ENCODE measurements at places on chromosomes 12 and 14.

- DNase-seq, result no peak
Observed at GRCh38 chr12:27387473-27387872, 54.8 kb downstream of the BMAL2 start.

DNA sequence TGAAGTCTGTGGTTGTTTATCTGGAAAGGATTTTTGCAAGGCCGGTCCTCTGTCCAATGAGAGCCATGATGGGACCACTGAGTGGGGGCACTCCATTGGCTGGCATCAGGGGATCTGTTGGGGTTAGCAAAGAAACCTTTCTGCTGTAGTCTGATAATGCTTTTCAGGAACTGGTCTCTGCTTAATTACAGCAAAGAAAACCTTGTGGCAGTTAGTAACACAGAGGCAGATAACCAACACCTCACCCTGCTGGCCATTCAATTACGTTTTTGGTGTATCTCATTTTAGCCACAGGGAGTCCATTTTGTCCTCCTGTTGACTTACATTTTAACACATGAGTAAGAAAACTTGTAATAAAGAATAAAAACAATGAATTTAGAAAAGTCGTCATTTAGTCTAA, 629.3 kb upstream of the MDGA2 start:
- DNase-seq, result no peak

GRCh38 chr14:23306412-23307145, at the start of gene BCL2L2:
TSS of gene BCL2L2 (plus strand) at chr14:23306833. CDS start at chr14:23307768, 935 bp downstream.
- peak; percentile 92 for DNase-seq

- DNase-seq, result no peak
Observed at GRCh38 chr12:131370791-131371347, 340.0 kb upstream of the SFSWAP start.

Data from body of pancreas (tissue), 4 donors.